T-helper 9 cell (primary cell): ENCODE measurements at places on chromosomes 11 and 22.

- no peak for DNase-seq
These were observed 22.8 kb downstream of the LARGE1 start for GRCh38 chr22:33897448-33897835.

- no peak for DNase-seq
These were observed 2.2 kb upstream of the SLC35C1 start for GRCh38 chr11:45802531-45803317.

GRCh38 chr11:116500947-116501602 is 271.7 kb downstream of the BUD13 start:
- DNase-seq = no peak

GRCh38 chr11:44382656-44383240 is 72.8 kb upstream of the ALX4 start:
- DNase-seq = no peak

DNA sequence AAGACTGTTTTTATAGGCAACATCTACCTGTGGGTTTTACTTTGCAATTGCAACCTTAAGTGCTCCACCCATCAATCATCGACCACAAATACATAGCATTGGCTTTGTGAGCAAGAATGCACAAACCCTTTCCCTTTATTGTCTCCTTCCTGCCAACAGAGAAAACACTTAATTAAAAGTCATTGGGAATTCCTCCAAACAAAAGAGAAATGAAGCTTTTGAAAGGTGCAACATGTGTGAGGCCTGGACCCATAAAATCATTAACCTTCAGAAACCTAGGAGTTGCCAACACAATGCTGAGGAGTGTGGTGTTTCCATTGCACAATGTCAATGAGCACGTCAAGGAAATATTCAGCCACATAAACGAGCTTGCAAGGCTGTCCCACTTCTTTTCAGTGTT is 223.2 kb downstream of the BLID start:
- DNase-seq = no peak

GRCh38 chr22:47564158-47564450 is 801.7 kb downstream of the TBC1D22A start:
- DNase-seq = no peak

GRCh38 chr11:110747531-110747930 is 35.3 kb upstream of the ARHGAP20 start:
- no peak for DNase-seq

GRCh38 chr22:34897126-34897525 is 168.8 kb upstream of the ISX start:
- DNase-seq = no peak

DNA sequence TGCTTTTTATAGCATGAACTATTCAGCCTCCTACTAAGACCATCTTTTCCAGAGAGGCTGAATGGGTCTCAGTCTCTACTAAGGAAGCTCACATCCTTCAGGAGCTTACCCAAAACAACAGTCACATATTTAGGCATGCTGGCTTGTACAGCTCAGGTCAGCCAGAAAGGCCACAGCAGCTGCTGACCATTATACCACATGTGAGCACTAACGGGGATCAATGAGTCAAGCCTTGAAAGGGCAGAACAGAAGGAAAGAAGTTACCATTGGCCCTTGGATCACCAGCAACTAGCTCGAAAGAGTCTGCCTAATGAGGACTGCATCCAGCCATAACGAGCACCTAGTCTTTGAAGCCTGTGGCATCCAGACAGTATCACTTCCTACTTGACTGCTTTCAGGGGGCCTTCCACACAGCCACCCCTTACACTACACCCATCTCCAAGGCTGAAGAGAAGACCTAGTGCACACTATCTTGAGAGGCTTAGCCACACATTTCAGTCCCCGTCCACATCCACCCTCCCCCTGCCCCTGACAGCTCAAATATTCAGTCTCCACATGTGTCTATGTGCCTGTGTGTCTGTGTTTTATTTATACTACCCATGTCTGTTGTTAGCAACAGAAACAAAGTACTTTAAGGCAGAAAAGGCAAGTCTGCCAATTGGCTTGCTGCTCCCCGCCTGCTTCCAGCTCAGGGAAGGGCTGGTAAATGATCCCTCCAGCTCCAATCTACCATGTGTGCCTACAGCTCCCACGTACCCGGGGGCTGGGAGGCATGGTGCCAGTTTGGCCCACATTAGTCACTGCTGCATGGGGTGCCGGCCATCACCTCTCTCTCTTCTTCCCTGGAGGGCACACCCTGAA is 95.5 kb downstream of the RPL27A start:
- DNase-seq = no peak

DNA sequence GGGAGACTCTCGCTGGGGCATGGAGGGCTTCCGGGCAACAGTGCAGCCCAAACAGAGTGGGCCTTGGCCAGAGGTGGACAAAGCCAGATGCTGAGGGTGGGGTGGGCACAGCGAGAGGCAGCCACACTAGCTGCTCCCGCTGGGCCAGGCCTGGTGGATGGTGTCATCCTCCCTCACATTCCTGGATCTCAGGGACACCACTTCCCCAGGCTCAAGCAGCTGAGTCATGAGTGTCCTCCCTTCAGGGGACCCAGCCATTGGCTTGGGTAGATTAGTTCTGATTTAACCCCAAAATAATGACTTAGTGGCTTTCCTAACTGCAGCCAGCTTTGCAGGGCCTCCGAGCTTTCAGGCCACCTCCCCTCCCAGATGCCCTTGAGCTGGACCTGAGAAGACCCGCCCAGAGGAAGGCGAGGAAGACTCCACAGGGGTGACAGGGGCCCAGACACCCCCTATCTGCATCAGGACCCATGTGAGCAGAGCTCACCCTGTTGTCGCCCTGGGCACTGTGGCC is 25.9 kb upstream of the WNT7B start:
- DNase-seq = no peak

DNA sequence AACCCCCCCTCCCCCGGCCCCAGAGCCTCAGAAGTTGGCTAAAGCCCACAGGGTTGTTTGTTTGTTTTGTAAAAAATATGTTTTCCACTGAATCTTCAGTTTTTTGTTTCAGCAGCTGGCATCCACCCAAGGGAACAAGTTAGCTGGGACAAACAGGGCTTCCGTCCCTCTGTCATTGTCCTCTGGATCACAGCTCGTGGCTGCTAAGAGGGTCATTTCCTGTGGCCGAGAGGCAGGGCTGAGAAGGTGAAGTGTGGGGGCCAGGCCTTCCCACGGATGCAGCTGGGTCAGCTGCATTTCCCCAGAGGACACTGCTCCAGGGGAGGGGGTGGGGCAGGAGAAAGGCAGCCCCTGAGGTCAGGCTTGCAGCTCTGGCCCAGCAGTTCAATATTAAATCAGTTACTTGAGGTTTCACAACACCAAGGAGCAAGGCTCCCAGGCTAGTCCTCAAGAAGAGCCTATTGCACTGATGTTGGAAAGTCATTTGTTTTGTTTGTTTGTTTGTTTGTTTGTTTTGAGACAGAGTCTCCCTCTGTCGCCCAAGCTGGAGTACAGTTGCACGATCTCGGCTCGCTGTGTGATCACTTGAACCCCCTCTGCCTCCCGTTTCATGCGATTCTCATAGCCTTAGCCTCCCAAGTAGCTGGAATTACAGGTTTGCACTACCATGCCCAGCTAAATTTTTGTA is 34.4 kb upstream of the SMTN start:
- no peak for DNase-seq

- no peak for DNase-seq
These were observed 139.2 kb downstream of the CRYBB2 start for GRCh38 chr22:25358421-25359170.

GRCh38 chr22:38089474-38089851 is 5.5 kb upstream of the SLC16A8 start:
- DNase-seq = no peak

- no peak for DNase-seq
These were observed 17.8 kb downstream of the MB start for GRCh38 chr22:35599364-35599763.

GRCh38 chr11:131240421-131240820 is 130.0 kb upstream of the NTM start:
- no peak for DNase-seq

DNA sequence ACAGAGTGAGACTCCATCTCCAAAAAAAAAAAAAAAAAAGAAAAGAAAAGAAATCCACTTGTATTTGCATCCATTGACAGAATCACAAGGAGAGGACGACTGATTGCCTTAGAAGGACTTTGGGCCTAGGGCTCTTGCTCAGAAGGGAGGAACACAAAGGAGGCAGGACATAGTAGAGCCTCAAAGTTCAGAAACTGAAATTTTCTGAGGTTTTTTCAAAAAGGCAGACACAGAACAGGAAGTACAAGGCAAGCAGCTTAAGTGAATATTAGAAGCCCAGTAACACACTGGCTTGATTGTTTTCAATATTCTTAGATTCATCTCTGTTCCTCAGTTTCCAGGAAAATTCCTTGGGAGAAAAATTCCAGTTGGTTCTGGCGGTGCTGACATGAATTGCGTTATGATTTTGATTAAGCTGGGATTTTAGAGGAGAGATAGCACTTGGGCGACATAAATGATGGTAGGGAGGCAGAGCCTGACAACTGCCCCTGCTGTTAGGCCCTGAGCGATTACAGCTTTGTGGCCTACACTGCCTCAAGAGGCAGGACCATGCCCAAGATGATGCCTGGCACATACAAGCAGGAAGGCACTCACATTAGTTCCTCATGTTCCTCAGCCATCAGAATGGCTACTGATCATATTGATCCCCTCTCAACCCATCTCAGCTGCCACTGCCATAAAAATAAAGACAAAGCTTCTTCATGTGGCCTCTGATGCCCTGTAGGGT is 15.3 kb downstream of the CLPB start:
- no peak for DNase-seq

DNA sequence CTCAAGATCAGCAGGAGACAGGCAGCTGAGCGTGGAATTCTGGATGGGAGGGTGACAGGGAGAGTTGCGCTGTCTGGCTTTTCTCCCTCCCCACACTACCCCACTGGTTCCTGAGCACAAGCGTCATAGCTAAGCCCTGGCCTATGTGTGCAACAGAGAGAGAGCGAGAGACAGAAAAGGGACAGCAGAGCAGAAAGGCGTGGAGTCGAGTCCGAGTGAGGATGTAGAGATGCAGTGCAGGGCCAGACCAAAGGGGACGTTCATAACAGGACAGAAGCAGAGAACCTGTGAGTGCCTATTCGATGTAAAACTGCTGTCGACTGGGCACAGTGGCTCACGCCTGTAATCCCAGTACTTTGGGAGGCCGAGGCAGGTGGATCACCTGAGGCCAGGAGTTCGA is 94.0 kb upstream of the TMEM45B start:
- no peak for DNase-seq

DNA sequence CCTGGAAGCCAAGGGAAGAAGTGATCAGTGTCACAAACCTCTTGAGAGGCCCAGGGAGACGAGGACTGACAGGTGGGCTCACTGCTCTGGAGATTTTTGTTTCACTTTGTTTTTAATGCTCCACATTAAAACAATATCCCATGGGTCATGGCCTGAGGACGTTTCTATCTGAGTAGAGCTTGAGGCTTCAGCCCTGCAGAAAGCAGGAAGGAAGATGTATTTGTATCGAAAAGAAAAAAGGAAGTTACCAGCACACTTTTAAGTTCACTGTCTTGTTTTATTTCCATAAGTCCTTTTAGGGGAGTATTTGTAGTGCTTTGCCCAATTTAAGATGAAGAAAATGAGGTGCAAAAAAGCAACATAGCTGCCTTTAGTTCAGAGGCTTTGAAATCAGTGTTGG is 191.1 kb downstream of the GRIK4 start:
- DNase-seq = no peak

GRCh38 chr11:130623670-130624668 is 175.5 kb downstream of the ADAMTS15 start:
- no peak for DNase-seq

DNA sequence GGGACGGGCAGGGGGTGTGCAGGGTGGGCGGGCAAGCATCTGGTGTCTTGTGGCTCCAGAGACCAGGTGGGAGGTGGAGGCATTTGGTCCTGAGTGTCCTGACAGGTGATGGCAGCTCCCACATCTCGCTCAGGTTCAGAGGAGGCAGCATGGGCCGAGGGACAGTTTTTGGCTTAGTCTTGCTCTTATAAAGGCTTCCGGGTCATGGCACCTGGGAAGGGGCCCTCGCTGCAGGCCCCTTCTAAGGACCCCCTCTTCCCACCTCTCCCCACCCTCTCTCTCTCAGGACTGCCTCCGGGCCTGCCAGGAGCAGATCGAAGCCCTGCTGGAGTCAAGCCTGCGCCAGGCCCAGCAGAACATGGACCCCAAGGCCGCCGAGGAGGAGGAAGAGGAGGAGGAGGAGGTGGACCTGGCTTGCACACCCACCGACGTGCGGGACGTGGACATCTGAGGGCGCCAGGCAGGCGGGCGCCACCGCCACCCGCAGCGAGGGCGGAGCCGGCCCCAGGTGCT is 9.9 kb downstream of the CCND1 start:
- DNase-seq = no peak
